ENCODE measurements at places on chromosomes 4 and X. TPM values are rescaled to one million over a fixed set of nuclear protein-coding genes. Genes with fewer than 3 reads are reported as not detected.

- DNase-seq = no peak
Measured at GRCh38 chr4:171813526-171814250, 484 bp downstream of the GALNTL6 start.

GRCh38 chrX:107482046-107482445 lies 32.6 kb downstream of the FRMPD3 start:
- DNase-seq = no peak

DNA sequence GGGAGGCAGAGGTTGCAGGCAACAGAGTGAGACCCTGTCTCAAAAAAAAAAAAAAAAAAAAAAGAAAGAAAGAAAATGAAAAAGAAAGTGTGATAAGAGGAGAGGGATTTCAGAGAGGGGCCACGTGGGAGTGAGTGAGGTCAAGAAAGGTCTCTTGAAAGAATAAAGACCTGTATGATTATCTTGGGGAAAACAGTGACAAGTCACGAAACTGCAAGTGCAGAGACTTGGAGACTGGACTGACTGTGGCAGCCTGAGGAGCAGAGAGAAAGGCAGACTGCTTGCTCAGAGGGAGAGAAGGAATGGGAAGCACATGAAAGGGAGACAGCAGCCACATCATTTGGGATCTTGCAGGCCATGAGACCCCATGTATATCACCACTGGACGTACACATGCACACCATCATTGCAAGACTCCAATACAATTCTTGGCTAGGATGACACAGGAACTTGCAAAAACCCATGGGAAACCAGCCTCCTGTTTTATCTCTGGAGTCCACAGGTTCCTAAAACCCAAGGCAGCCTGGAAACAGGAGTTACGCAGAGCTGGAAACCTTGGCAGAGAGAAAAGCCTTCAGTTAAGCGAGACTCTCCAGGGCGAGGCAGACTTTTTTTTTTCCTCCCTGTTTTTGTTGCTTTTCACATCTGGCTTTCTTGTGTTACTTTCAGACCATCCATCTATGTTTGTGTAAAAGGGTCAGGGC lies 207.0 kb upstream of the TBL1X start:
- DNase-seq = no peak

GRCh38 chr4:111027526-111027925 lies 404.6 kb upstream of the PITX2 start:
- no peak for DNase-seq

DNA sequence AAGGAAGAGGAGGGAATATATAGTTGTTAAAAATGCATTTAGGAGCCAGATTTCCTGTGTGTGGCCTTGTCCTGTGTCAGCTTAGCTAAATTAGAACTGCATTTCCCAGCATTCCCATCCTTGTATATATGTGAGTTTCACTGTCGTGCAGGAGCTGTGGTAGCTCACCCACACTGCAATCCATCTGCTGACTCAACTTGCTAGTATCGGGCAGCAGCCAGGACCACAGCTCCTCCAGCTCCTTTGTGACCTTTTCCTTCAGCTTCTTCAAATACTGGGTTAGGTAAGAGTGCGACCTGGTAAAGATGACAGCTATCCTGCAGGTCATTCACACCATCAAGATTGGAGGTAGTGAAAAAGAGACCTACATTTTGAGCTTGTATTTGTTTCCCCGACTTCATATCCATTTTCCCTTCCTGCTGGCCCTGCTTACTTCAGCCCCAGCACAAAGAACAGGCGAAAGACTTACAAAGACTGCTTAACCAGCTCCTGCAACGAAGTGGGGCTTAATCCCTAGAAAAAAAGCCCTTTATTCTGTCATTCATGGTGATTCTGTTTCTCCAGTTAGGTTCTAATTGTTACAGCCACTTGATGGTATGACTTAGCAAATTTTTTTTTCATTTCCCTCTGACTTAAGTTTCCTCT lies 11.4 kb downstream of the ASIC5 start:
- no peak for DNase-seq

- DNase-seq = no peak
Measured at GRCh38 chr4:6763330-6763851, 19.1 kb upstream of the KIAA0232 start.

GRCh38 chrX:17443556-17443955 lies 68.6 kb downstream of the NHS start:
- DNase-seq = no peak

Gene RAB33A
- total RNA-seq = 2.9 TPM

Gene NAP1L3
- 5.7 TPM for total RNA-seq

Gene MEPE
- not detected for total RNA-seq

Gene GAGE1
- not detected for total RNA-seq

Gene ZNF330
- total RNA-seq = 31.7 TPM

GRCh38 chrX:40116925-40117324 lies 19.2 kb upstream of the BCOR start:
- no peak for DNase-seq

GRCh38 chr4:48986654-48987164 lies 634 bp downstream of the CWH43 start:
- no peak for DNase-seq

Gene PPP1R2C
- not detected for total RNA-seq

Gene DIPK2B
- not detected for total RNA-seq

Gene ADH6
- total RNA-seq = not detected

Gene PCDH7
- total RNA-seq = not detected

Gene TRPC5OS
- not detected for total RNA-seq

- no peak for DNase-seq
Measured at GRCh38 chr4:107148904-107149303, 112.8 kb upstream of the DKK2 start.

DNA sequence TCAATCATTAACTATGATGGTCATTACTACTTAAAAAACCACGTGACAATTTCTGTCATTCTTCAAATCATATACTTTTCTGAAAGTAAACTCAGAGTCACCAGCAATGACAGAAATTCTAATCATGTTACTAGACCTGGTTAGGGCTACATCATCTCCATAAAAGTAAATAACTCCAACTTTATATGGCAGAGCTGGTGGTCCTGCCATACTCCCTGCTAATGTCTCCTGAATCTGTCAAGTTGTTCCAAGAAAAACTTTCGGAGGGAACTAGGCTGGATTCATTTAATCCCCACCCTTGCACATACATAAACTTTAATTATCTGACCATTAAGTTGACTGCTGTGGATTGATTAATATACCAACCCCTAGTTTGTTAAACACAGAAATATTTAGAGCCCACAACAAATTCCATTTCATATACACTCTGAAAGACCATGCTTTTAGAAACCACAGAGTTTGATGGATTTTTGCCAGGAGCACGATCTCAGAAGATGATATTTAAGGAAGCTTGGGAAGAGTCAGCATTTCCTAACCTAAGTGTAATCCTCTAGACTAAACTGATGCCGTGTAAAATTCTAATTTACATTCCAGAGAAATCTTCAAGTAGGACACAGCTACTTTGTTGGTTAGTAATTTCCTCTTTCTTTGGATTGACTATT lies 577.0 kb downstream of the FAT4 start:
- no peak for DNase-seq

DNA sequence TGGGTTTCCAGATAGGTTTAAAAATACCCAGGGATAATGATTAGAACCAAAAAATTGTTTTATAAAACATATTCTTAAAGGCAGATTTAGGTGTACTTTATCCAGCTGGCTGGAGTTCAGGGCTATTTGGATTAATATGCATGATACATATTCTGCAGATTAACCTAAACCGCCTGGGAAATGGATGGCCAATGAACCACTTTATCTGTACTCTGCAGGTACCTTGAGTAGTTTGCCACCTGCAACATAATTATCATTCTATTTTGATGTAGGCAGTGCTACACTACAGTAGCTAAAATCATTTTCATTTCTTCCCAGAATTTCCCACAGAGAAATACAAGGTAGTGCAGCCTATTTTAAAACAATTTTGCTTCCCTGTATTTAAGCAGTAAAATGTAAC lies 683.2 kb upstream of the GNPDA2 start:
- DNase-seq = no peak

Gene IL1RAPL2
- total RNA-seq = not detected

GRCh38 chr4:24278693-24279092 lies 305.7 kb downstream of the DHX15 start:
- DNase-seq = no peak

DNA sequence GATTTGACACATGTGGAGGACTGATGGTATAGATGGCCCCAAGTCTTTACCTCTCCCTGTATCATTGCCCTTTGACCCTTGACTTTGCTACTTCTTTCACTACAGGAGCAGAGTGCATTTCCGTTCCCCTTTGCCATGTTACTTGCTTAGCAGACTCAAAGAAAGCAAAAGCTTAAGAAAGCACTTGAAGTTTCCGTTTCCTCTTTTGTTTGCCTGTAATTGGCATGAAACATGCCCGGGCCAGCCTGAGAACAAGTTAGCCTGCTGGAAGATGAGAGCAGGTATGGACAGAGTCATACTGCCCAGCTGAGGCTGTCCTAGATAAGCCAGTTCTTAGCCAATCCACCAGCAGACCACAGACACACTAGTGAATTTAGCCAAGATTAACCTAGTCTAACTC lies 206.0 kb downstream of the BCOR start:
- no peak for DNase-seq

DNA sequence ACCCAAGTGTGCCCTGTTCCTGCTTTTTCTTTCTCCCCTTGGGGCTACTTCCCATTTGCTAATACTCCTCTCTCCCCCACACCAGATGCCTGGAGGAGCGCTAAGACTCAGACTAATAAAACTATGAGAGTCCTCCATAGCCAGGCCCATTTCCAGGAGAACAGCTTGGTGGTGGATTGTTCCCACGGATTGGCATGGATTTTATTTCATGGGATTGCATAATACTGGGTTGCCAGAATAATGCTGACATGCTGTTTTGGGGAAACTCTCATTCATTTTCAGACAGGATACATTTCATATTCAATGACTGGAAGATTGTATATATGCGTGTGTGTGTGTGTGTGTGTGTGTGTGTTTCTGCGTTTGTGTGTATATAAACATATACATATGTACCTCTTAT lies 447.5 kb upstream of the PITX2 start:
- no peak for DNase-seq

DNA sequence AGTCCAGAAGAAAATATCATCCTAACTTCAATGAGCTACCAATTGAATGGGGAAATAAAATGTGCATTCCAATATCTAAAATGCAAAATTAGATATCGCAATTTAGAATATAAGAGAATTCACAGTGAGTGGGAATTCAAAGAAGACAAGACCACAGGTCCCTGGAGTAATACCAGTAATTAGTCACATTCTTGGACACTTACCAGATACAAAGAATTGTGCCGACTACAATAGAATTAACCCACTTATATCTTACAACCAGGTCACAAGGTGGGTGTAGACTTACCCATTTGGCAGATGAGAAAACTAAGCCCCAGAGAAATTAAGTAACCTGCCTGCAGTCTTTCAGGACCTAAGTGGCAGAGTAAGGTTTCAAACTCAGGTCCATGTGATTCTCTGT lies 84.3 kb upstream of the C1QTNF7 start:
- DNase-seq = no peak

DNA sequence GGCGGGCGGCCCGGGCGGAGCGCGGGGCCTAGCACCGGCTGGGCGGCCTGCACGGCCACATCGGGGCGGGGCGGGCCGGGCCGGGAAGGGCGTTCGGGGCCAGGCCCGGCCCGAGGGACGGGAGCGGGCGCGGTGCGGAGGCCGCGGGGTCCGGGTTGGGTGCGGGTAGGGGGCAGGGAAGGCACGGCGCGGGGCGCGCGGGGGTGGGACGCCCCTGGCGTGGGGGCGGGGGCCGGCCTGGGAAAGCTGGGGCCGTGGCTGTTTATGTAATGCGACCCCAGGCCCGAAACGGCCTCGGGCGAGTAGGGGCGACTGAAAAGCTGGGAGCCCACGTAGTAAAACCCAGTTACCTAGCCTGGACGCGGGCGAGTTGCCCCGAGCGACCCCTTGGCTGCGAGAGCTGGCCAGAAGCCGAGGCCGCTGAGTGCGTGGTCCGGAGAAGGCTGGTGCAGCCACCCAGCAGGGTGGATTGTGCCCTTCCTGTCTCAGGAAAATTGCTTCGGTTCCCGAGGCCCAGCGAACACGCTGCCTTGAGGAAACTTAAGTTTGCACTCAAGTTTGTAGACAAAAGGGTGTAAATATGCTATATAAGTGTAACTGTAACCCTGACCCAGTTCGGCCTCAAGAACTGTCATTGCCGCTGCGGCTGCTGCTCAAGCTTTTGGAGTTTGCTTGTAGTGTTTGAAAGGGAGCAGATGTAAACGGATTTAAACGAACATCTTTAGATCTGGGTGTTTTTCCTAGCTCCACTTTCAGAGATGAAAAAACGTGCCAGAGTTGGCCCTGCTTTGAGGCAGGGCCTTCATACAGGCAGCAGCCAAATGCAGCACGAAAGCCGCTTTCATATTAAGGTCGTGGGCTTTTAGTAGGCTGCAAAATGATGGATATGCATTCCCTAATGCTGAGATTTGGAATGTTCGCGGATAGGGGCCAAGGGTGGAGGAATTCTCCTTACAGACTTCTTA lies 674 bp downstream of the SEC24B start:
- DNase-seq = no peak

GRCh38 chrX:44474410-44474809 lies 68.2 kb downstream of the FUNDC1 start:
- DNase-seq = no peak

DNA sequence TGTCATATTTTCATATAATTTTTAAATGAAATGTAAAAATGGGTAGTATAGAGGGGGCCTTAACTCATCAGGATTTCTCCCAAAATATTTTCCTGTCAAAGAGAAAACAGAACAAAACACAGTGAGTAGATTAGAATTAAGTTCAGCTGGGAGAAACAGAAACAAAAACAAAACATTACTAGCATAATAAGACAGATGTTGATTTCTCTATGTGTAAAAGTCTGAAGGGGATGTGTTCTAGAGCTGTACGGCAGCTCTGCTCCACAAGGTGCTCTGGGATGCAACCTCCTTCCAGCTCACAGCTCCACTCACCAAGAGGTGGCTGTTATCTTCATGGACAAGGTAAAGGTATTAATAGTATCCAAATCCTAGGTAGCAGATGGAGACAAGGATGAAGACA lies 72.8 kb downstream of the ARHGEF38 start:
- DNase-seq = no peak

GRCh38 chr4:175776217-175776616 lies 35.8 kb downstream of the GPM6A start:
- DNase-seq = no peak

Gene FGG
- not detected for total RNA-seq

DNA sequence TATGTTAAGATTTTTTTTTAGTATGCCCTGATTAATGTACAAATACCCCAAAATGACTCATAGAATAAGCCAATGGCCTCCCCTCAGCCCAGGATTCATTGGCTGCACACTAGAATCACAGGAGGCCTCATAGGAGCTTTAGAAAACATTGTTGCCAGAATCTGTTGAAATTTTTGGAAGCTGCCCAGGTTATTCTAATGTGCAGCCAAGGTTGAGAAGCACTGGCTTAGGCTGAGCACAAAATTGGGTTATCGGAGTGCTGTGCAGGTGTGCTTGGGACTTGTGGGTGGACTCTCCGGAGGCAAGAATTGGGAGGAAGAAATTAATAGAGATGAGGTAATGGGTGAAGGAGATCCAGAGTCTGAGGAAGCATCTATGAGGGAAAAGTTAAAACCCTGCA lies 41.3 kb upstream of the VCX start:
- DNase-seq = no peak

DNA sequence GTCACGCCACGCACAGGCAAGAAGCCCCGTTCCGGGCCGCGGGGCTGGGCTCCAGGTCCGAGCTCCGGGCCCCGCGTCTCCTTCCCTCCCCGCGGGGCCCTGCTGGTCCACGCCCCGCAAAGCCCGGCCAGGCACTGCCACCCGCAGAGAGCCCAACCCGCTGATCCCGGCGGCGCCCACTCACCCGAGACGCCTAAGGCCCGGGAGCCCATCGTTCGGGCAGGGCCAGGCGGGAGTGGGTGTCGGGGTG lies 870 bp downstream of the PDZD4 start:
- no peak for DNase-seq

Gene CXCL1
- total RNA-seq = not detected

GRCh38 chr4:45350438-45350837 lies 624.1 kb upstream of the GNPDA2 start:
- no peak for DNase-seq

Gene CXCL8
- 2.8 TPM for total RNA-seq

Gene CPZ
- not detected for total RNA-seq
